ENCODE measurements at places on chromosomes 4 and X.

DNA sequence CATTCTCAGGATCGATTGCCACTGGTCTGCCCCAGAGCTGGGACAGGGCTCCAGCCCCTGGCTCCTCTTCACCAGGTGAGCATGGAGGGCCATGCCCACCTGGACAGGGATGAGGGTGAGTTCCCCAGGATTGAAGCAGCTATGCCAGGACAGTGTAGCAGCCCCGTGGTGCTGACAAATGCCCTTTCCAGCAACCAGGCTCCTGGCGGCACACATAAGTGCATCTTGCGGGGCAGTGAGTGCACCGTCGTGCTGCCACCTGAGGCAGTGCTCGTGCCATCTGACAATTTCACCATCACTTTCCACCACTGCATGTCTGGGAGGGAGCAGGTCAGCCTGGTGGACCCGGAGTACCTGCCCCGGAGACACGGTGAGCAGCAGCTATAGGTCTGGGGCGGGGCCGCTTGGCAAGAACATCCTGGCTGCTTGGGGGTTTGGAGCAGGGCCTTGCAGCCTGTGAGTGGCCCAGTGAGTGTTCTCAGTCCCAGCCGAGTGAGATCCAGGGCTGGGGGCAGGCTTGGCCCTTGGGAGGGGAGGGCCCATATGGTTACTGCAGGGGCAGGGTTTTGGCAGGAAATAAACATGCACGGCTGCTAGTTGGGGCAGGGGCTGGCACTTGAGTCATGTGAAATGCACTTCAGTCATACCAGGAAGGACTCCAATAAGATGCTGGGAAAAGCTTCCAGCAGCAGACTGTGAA is 6.1 kb downstream of the IL9R start:
- no peak for DNase-seq

GRCh38 chrX:80138938-80139337 is 124.4 kb downstream of the TBX22 start:
- no peak for DNase-seq

GRCh38 chr4:48913346-48913745 is 6.8 kb upstream of the OCIAD2 start:
- DNase-seq, result peak; percentile 84

DNA sequence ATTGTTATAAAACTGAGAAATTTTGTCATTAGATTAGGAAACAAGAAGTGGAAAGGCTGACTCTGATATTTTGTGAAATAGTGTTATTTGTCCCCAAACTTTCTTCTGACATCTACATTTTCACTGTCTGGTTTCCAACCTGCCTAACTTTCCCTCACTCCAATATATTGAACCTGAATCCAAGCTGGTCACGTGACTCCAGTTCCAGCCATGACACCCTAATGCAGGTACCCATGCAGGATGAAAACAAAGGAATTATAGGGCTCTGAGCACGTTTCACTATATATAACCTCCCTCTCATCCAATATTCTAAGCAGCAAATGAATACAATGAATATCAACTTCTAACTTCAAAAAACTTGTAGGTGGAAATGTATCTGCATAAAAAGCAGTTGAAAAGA is 231.6 kb downstream of the TLL1 start:
- no peak for DNase-seq

GRCh38 chr4:8368998-8369397 is 71.5 kb downstream of the ACOX3 start:
- no peak for DNase-seq

DNA sequence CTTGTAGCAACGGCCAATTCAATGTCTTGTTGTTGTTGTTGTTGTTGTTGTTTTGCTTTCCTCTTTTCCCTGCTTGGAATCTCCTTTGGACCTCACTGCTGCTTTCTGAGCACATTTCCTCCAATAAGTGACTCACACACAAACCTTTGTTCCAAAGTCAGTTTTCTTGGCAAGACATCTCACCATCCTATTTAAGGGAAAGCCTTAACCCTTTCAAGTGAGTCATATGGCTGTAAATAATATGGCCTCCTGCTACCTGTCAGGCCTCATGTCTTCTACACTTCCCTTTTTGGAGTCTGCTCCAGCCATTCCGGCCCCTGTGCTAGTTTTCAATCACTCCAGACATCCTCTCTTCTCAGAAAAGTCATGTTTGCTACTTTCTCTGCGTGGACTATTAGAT is 79.5 kb upstream of the MAGEB10 start:
- DNase-seq, result no peak

DNA sequence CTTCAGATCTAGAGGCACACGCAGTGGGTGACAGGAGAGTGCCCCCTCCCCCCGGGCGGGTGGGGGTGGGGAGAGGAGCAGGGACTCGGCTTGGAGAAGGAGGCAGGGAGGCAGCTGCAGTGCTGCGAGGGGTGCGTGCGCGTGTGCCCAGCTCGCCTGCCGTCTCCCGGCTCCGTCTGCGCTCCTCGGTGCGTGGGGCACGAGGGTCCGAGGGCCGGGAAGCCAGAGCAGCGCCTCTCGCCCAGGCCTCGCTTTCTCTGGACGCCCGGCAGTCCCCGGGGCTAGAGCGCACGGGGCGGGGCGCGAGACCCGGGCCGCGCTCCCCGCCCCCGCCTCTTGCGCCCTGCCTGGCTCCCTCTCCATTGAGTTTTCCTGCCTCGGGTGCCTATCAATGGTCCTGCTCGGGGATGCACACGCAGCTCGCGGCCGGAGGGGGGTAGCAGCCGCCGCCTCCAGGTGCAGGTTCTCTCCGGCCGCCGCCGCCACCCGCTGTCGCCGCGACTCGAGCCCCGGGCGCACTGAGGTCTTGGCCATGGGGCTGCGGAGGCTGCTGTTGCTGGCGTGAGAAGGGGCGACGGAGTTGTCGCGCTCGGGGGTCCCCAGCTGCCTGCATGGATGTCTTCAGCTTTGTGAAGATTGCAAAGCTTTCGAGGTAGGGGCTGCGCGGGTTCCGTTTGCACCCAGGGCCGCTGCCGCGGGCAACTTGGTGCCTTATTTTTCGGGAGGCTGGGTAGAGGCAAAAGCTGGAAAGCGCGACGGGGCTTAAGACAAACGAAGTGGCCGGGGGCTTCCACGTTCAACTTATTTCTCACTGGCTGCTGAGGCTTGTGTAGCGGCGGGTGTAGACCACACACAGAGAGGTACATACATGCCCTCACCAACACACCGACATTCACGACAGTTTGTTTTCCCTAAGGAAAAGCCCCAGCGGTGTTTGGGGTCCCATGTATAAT is at the start of gene FRMPD4:
Gene FRMPD4, plus strand, starts transcription at position 113 of the 953 bp plus-strand sequence. Its CDS starts 499 bp downstream, at position 612.
- DNase-seq, result no peak

GRCh38 chrX:11261260-11261659 is 32.0 kb upstream of the AMELX start:
- DNase-seq, result peak; percentile 3

- no peak for DNase-seq
Measured at GRCh38 chr4:4361883-4362282, 25.0 kb upstream of the NSG1 start.

- no peak for DNase-seq
Measured at GRCh38 chr4:112859456-112860184, 189.8 kb upstream of the ANK2 start.

DNA sequence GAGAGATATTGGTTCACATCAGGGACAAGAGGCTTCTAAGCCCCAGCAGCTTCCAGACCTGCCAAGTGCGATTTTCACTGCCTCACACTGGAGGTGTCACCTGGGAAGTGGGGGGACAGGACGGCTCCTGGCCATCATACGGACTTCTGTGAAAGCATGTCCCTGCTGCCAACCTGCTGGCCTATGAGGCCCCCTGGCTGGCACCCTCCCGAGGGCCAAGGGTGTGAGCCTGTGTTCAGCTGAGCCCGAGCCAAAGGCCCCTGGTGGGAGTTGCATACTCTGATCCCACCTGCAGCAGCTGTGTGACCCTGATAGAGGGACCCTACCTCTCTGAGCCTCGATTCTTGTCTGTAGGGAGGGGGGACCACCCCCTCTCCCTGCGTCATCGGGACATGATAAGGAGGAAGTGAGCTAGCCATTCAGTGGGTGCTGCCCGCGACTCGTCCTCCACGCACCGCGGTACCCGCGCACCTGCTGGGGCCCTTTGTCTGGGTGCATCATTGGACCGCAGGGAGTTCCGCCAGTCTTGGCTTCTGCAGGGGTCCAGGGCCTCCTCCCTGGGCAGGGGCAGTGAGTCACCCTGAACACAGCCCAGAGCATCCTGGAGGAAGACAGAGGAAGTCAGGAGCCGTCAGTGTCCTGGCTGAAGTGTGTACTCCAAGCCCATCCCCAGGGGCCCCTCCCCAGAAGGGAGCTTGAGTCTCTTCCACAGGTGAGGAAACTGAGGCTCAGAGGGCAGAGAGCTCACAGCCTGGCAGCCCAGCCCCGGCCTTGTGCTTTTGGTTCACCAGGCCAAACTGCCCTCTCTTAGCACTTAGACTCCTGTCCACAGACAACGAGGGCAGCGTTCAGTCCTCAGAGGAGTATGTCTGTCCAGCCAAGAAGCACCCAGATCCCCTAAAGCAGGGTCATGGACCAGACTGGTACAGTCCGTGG is 24.1 kb downstream of the C4orf50 start:
- no peak for DNase-seq

DNA sequence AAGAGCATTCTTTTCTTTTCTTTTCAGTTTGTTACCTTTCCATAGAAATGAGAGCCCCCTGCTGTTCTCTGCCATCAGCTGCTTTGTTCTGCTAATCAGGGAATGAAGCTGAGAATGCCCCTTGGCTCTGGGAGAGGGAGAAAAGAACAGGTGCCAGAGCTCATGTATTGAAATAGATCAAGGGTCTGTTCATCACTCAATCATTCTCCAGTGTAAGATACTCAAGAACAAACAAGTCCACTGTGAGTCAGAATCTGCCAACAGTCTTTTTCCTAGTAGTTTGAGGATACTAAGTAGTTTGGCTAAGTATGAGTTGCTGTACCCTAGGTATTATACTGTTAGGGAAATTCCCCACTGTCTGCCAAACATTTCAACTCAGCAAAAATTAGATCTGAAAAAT is 144.3 kb downstream of the RTL3 start:
- DNase-seq, result no peak

DNA sequence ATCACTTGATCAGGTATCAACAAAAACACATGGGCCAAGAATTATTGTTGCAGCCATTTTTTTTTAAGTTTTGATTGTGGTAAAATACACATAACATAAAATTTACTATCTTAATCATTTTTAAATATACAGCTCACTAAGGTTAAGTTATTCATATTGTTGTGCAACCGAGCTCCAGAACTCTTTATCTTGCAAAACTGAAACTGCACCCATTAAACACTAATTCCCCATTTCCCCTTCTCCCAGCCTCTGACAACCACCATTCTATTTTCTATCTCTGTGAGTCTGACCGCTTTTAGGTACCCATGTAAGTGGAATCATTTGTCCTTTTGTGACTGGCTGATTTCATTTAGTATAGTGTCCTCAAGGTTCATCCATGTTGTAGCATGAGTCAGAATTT is 126.2 kb upstream of the NDP start:
- no peak for DNase-seq

DNA sequence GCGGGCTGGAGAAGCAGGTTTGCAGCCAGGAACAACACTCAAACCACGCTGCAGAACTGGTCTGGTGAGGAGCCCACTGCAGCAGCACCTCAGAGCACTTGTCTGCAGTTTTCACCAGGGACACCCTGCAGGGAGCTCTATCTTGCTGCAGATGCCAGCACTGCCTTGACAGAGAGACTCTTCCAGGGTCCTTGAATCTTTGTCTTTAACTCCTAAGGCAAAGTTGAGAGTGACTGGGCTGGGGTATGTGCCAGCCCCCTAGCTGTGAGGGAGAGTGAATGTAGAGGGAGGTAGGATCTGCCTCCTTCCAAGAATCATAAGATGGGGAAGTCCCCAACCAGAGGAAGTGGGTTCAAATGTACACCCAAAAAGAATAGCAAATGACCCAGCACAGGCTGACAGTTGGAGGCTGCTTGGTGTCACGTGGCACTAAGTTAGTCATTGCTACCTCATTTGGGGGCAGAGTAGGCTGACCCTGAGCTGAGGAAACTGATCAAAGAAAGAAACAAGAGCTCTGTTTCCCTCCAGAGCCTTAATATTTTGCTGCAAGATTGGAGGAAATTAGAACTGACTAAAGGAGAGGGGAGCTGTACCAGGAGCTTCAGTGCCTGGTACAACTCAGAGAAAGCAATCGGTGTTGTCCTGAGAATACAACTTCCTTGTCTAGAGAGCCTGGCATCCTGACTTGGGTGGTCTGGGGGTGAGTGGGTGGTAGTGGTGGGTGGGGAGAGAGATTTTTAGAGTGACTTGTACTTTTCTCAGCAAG is 28.2 kb upstream of the HUWE1 start:
- DNase-seq, result no peak

DNA sequence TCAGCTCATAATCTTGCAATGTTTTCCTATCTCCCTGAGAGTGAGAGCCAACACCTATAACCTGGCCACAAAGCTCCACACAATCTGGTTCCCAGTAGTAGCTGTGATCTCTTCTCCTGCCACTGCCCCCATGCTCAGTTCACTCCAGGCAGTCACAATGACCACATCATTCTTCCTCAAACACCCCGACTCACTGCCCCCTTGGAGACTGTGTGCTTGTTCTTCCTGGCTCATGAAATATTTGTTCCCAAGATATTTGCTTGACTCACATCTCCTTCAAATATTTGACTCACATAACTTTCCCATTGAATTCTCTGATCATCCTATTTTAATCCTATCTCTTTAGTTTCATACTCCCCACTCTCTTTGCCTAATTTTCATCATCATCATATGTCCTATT is 173.7 kb downstream of the AREG start:
- no peak for DNase-seq

GRCh38 chr4:912548-913279 is 19.4 kb downstream of the GAK start:
- no peak for DNase-seq

Measured in epithelial cell of proximal tubule (primary cell).